ENCODE measurements at places on chromosomes 3 and 15.
A peak's percentile ranks its signal among the peaks of the same experiment; 100 is the strongest.

DNA sequence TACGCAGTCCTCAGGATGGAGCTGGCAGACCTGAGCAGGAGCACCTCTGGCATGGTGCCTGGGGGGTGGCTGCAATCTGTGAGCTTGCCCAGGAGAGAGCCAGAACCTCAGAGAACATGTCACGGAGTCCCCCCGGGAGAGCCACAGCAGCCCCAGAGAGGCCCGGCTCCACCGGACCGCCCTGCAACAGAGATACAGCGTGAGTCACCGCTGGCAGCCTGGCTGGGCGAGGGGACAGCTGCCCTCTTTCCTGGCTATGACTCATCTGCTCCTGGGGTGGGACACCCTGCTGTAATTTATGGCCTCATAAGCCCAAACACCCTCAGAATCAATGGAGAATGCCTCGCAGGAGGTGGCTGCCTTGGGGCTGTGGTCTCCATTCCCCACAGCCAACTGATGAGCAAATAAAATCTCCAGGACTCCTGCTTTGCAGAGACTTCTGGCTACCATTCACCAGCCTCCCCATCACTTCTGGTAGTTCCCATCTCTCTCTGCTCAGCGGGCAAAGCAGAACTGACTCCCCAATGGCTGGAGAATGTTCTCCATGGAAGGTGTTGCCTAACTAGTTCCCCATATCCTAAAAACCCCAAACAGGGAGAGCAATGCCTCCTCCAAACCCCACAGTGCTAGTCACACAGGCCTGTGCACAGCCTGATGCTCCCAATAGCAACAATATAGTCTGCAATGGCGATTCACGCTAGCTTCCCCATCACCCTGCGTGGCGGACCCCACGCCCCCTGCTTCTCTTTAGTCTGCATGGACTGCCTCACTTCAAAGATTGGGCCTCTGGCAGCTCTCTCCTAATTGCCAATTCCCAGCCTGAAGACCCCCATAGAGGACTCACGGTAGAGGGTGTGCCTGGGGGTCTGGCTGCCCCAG, 21.6 kb downstream of the ACSBG1 start:
- DNase-seq = peak; percentile 94

DNA sequence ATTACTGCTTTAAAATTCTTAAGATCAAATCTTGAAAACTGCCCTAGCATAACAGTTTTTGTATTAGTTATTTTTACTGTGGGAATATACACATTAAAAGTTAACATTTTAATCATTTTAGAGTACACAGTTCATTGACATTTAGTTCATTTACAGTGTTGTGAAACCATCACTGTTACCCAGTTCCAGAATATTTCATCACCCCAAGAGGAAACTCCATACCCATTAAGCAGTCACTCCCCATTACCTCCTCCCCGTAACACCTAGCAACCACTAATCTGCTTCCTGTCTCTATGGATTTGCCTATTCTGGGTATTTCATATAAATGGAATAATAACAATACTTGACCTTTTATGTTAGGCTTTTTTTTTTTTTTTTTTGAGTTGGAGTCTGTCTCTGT, 164.1 kb upstream of the LRRFIP2 start:
- no peak for DNase-seq

- no peak for DNase-seq
These were observed 65.0 kb downstream of the EXOG start for GRCh38 chr3:38560996-38561717.

GRCh38 chr3:127448671-127449070, 141.9 kb downstream of the TPRA1 start:
- DNase-seq = no peak

- no peak for DNase-seq
These were observed 68.8 kb upstream of the ZNF148 start for GRCh38 chr3:125443923-125444322.

- no peak for DNase-seq
These were observed 111.2 kb downstream of the IL12A start for GRCh38 chr3:160099834-160100233.

GRCh38 chr3:128036119-128036518, 16.1 kb upstream of the SEC61A1 start:
- no peak for DNase-seq

GRCh38 chr3:45496555-45496954, 98.0 kb upstream of the LIMD1 start:
- peak; percentile 97 for DNase-seq

Measured in myocyte (in vitro differentiated cells).